ENCODE measurements at places on chromosomes 4 and X. TPM values are rescaled to one million over a fixed set of nuclear protein-coding genes. Genes with fewer than 3 reads are reported as not detected.

Gene ABLIM2
- 4.9 TPM for total RNA-seq

Gene ERAS
- not detected for total RNA-seq

Gene MEPE
- total RNA-seq = not detected

Gene PAGE1
- not detected for total RNA-seq

Gene XAGE2
- total RNA-seq = not detected

Gene MAGEA11
- total RNA-seq = not detected

Gene BST1
- 0.49 TPM for total RNA-seq

Gene FAM184B
- total RNA-seq = not detected

Gene AR
- total RNA-seq = not detected

Gene UGT2B15
- not detected for total RNA-seq

Gene LCORL
- 16.9 TPM for total RNA-seq

Gene ATP2B3
- not detected for total RNA-seq

Gene NLRP2B
- total RNA-seq = not detected

Gene TMPRSS11F
- total RNA-seq = not detected

Gene USP26
- total RNA-seq = not detected

Gene FGFBP2
- 13.3 TPM for total RNA-seq

DNA sequence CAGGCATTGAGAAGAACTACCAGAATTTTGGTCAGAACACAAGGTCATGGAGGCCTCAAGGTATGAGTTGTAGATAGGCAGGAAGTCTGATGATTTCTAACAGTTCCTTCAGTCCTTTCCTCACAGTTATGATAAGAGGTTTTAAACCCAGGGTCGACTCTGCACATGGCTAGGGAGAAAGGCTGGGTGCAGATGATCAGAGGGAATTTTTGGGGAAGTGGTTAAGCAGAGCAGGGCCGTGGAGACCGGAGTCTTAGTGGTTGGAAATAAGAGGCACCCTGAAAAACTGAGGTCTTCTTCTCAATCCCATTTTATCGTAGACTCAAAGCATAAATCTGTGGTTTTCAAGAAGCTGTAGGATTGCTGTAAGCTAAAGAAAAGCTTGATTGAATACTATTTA lies 118.5 kb upstream of the ANK2 start:
- no peaks in the 10 kb centered on the region for H3K36me3 ChIP-seq
- no peak for DNase-seq

GRCh38 chr4:84338367-84338766 lies 160.7 kb downstream of the NKX6-1 start:
- H3K36me3 ChIP-seq = peaks cover 12% of the 10 kb centered on the region
- DNase-seq = no peak
- no peaks in the 10 kb centered on the region for H3K4me1 ChIP-seq
- H3K27ac ChIP-seq = no peak overlapping the region
- no peak overlapping the region for H3K4me3 ChIP-seq

GRCh38 chrX:22278375-22278774 lies 5.7 kb downstream of the CBLL2 start:
- peaks cover 2% of the 10 kb centered on the region for H3K27me3 ChIP-seq
- no peak overlapping the region for H3K27ac ChIP-seq
- H3K4me1 ChIP-seq = no peaks in the 10 kb centered on the region

- no peaks in the 10 kb centered on the region for H3K4me1 ChIP-seq
- H3K4me3 ChIP-seq = no peak overlapping the region
- H3K27ac ChIP-seq = no peak overlapping the region
- no peak for DNase-seq
Observed at GRCh38 chrX:23610495-23610894, 56.8 kb upstream of the PRDX4 start.

DNA sequence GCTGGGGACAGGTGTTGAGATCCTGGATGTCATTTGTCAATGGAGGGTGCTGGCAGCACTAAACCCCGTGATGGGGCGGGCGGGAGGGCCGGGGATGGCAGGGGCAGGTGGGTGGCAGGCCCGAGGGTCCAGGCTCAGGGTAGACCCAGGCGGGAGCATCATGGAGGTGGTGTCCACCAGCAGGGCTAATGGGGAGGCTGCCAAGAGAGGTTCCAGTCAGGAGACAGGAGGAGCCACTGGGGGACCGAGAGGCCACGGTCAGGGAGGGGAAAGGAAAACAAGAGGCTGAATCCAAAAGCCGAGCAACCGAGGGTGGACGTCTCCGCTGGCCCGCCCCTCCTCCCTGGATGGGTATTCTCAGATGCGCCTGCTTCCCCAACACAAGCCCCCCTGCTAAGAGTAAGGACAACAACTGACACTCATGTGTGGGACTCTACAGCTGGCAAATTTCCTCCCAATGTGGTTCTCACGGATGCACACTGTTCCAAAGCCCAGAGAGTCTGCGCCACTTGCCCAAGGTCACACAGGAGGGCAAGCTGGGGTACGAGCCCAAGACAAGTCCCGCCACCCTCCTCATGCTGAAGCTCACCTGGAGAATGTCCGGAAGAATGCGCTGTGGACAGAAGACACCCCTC lies 132.0 kb downstream of the CPZ start:
- peak; percentile 4 for DNase-seq
- H3K27ac ChIP-seq = no peak overlapping the region
- peaks cover 3% of the 10 kb centered on the region for H3K27me3 ChIP-seq
- H3K4me3 ChIP-seq = no peak overlapping the region
- H3K4me1 ChIP-seq = no peaks in the 10 kb centered on the region
- peaks cover 5% of the 10 kb centered on the region for H3K36me3 ChIP-seq

- no peaks in the 10 kb centered on the region for H3K27me3 ChIP-seq
- peaks cover 50% of the 10 kb centered on the region for H3K4me1 ChIP-seq
- H3K36me3 ChIP-seq = peaks cover 45% of the 10 kb centered on the region
- no peak for DNase-seq
Observed at GRCh38 chrX:44975666-44976263, 102.8 kb downstream of the KDM6A start.

GRCh38 chr4:138952411-138952810 lies 63.2 kb upstream of the NOCT start:
- no peak overlapping the region for H3K27ac ChIP-seq
- DNase-seq = no peak
- no peaks in the 10 kb centered on the region for H3K4me1 ChIP-seq
- H3K4me3 ChIP-seq = no peak overlapping the region

- DNase-seq = no peak
- H3K4me1 ChIP-seq = peaks cover 17% of the 10 kb centered on the region
- peaks cover 27% of the 10 kb centered on the region for H3K27me3 ChIP-seq
- no peak overlapping the region for H3K4me3 ChIP-seq
- H3K36me3 ChIP-seq = no peaks in the 10 kb centered on the region
Observed at GRCh38 chrX:137563681-137564651, 2.0 kb upstream of the ZIC3 start.

DNA sequence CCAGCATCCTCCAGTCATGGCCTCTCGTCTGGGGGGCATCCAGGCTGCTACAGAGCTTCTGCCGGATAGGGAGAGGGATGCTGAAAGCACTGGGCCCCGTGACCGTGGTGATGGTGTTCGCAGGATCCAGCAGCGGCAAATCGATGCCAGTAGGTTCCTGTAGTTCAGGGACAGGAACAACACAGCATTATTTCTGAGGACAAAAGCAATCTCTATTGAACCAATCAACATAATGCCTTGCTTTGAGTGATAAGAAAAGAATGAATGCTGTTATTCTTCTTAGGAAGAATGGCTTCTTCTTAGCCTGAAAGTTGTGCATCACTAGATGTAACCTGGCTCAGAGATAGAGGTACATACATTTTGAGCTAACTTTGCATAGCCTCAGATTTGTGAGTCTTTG lies 378.6 kb downstream of the UNC5C start:
- H3K4me3 ChIP-seq = no peak overlapping the region
- H3K4me1 ChIP-seq = peaks cover 3% of the 10 kb centered on the region
- no peaks in the 10 kb centered on the region for H3K27me3 ChIP-seq
- H3K36me3 ChIP-seq = no peaks in the 10 kb centered on the region
- H3K27ac ChIP-seq = no peak overlapping the region

DNA sequence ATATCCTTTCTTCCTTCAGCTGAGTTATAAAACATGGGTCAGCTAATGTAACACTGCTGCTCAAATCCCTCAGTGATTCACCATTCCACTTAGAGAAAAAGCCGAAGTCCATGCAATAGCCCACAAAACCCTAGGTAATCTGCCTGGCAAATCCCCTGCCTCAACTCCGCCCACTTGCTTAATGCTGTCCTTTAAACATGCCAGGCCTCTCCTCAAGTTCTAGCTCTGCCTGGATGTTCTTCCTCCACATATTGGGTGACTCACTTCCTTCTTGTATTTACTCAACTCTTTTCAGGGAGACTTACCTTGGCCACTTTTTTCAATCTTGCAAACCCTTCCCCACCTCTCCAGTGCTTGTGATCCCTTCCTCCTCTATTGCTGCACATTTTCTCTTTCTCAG lies 89.8 kb downstream of the EMCN start:
- DNase-seq = no peak
- H3K4me1 ChIP-seq = no peaks in the 10 kb centered on the region
- no peaks in the 10 kb centered on the region for H3K36me3 ChIP-seq
- H3K4me3 ChIP-seq = no peak overlapping the region
- H3K27me3 ChIP-seq = peaks cover 4% of the 10 kb centered on the region

GRCh38 chr4:95107004-95107403 lies 349.2 kb downstream of the BMPR1B start:
- H3K4me3 ChIP-seq = no peak overlapping the region
- no peaks in the 10 kb centered on the region for H3K27me3 ChIP-seq
- no peak for DNase-seq
- no peaks in the 10 kb centered on the region for H3K4me1 ChIP-seq
- H3K36me3 ChIP-seq = no peaks in the 10 kb centered on the region

GRCh38 chr4:117425636-117426035 lies 340.3 kb upstream of the TRAM1L1 start:
- H3K27ac ChIP-seq = no peak overlapping the region
- no peak for DNase-seq
- no peaks in the 10 kb centered on the region for H3K4me1 ChIP-seq
- H3K27me3 ChIP-seq = no peaks in the 10 kb centered on the region
- no peaks in the 10 kb centered on the region for H3K36me3 ChIP-seq

- H3K4me1 ChIP-seq = no peaks in the 10 kb centered on the region
- peaks cover 1% of the 10 kb centered on the region for H3K27me3 ChIP-seq
- no peaks in the 10 kb centered on the region for H3K36me3 ChIP-seq
Observed at GRCh38 chr4:74967324-74967723, 34.4 kb downstream of the PARM1 start.

GRCh38 chr4:11420327-11420726 lies 8.4 kb downstream of the HS3ST1 start:
- H3K27me3 ChIP-seq = no peaks in the 10 kb centered on the region
- H3K27ac ChIP-seq = no peak overlapping the region
- no peak overlapping the region for H3K4me3 ChIP-seq
- H3K4me1 ChIP-seq = no peaks in the 10 kb centered on the region
- DNase-seq = no peak

- H3K27ac ChIP-seq = peak overlapping the region; percentile 100
- no peaks in the 10 kb centered on the region for H3K27me3 ChIP-seq
- H3K36me3 ChIP-seq = peaks cover 40% of the 10 kb centered on the region
- H3K4me3 ChIP-seq = peak overlapping the region; percentile 74
Observed at GRCh38 chrX:53085661-53086229, 3.6 kb downstream of the TSPYL2 start.

- no peak overlapping the region for H3K27ac ChIP-seq
- H3K27me3 ChIP-seq = no peaks in the 10 kb centered on the region
- DNase-seq = no peak
- no peaks in the 10 kb centered on the region for H3K36me3 ChIP-seq
Observed at GRCh38 chr4:127251423-127251822, 381.3 kb upstream of the INTU start.

GRCh38 chrX:47248576-47248975 lies 15.8 kb downstream of the USP11 start:
- peak overlapping the region; percentile 91 for H3K27ac ChIP-seq
- H3K4me3 ChIP-seq = no peak overlapping the region
- no peaks in the 10 kb centered on the region for H3K4me1 ChIP-seq
- no peaks in the 10 kb centered on the region for H3K27me3 ChIP-seq
- no peak for DNase-seq

All from naive thymus-derived CD8-positive, alpha-beta T cell (primary cell).